ENCODE measurements at places on chromosomes 13 and 19.
A peak's percentile ranks its signal among the peaks of the same experiment; 100 is the strongest.

DNA sequence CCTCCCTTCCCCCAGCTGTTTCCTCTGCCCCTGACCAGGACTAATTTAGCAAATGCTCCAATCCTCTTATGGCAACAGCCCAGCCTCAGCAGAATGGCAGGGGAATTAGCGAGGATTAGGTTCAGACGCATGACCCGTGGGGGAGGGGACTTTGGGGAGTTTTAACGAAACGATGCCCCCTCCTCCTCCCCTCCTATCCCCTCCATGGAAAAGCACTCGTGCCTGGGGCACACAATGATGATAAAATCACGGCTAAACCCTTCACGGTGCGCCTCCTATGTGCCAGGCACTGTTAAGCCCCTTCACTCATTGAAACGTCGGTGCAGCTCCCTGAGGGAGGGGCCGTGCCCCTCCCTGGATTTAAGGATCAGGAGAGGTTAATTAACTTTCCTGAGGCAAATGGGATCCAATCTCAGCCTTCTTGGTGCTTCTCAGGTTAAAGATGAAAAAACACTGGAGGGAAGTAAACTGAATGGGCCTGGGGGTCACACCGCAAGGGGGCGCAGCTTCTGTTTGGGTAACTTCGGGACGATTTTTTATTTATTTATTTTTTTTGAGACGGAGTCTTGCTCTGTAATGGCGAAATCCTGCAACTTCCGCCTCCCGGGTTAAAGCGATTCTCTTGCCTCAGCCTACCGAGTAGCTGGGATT lies 10.1 kb upstream of the TPRX2 start:
- no peak for DNase-seq

DNA sequence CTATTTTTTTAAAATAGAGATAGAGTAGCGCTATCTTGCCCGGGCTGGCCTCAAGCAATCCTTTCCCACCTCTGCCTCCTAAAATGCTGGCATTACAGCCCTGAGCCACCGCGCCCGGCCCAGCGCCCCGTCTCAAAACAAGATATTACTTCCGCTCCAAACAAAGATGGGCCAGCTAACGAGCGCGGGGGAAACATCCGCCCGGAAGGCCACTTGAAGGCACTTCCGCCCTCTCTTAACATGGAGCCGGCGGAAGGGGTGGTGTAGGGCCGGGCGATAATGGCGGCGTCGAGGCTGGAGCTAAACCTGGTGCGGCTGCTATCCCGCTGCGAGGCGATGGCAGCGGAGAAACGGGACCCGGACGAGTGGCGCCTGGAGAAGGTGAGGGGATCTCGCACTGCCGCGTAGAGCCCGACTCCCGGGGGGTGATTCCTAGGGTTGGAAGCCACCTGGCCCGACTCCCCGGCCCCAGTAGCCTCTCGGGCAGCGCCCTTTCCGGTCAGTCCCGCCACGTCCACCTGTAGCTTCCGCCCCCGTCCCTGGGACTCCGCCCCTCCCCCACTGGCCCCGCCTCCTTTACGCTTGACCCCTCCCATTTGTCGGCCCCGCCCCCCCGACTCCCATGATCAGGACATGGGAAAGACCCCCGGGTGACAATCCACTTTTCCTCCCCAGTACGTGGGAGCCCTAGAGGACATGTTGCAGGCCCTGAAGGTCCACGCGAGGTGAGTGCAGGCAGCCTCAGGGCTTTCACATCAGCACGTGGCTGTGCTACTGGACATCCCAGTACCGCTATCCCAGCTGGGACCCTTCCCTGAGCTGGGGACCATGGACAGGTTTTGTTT lies at the start of gene USE1:
TSS of gene USE1 (plus strand) at position 231 of the 845 bp plus-strand sequence. CDS start at position 280, 49 bp downstream.
- DNase-seq, result peak; percentile 67

DNA sequence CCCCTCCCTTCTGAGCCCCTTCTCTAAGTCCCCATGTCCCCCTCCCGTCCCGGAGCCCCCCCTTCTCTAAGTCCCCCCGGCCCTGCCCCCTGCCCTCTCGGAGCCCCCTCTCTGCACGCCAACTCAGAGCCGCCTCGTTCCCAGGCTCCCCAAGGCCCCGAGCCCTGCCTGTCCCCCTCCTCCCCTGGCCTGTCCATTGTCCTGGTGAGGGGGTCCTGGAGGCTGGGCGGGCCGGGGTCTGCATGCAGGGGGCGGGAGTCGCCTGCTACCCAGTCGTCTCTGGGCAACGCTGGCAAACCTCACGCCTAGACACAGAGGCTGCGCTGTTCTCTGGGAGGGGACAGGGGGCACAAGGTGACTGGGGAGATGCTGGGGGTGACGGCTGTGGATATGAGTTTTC lies 39.2 kb upstream of the SEMA6B start:
- no peak for DNase-seq

GRCh38 chr13:107721125-107721869 lies 494.0 kb downstream of the LIG4 start:
- no peak for DNase-seq

- no peak for DNase-seq
Measured at GRCh38 chr13:91426913-91427312, 28.5 kb downstream of the GPC5 start.

GRCh38 chr19:7652061-7652641 lies 15.2 kb downstream of the STXBP2 start:
- peak; percentile 38 for DNase-seq

DNA sequence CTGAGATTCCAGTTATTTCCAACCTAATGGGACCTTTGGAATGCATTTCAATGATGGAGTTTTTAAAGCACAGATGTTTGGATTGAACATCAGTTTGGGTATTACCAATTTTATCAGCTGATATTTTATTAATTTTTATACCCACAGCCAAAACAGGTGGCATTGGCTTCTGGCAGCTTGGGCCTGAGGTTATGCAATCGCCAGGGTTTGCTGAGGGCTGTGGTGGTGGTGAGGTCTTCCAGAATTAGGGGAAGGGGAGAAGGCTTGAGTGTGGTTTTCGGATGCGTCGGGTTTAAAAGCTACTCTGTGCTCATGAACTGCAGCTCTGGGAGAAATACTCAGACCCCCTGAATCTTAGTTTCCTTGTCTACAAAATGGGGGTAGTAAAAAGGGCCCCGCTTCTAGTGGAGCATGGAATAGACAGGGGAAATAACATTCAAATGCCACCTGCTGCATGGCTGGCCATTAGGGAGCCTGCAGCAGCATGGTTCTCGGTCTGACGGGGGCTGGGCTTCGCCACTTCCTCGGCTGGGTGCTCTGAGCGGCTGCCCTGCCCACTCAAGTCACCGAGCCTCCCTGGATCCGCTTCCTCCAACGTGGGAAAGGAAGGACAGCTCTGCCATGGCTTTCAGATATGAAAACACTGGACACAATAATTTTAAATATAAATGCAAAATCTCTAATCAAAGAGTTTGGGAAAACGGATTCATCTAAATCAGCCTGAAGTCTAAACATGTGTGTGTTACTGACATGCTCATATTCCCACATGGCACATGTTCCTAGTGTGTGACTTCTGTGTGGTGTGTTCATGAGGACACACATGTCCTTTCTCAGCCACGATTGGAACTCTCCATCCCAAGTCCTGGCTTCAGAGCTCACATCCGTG lies 35.2 kb downstream of the ADPRHL1 start:
- no peak for DNase-seq

All from brain pericyte (primary cell).